ENCODE measurements at places on chromosomes 6 and 20.

- DNase-seq, result no peak
Observed at GRCh38 chr6:105981002-105981887, 104.9 kb upstream of the PRDM1 start.

- DNase-seq, result no peak
Observed at GRCh38 chr20:63457737-63458136, 14.7 kb downstream of the KCNQ2 start.

DNA sequence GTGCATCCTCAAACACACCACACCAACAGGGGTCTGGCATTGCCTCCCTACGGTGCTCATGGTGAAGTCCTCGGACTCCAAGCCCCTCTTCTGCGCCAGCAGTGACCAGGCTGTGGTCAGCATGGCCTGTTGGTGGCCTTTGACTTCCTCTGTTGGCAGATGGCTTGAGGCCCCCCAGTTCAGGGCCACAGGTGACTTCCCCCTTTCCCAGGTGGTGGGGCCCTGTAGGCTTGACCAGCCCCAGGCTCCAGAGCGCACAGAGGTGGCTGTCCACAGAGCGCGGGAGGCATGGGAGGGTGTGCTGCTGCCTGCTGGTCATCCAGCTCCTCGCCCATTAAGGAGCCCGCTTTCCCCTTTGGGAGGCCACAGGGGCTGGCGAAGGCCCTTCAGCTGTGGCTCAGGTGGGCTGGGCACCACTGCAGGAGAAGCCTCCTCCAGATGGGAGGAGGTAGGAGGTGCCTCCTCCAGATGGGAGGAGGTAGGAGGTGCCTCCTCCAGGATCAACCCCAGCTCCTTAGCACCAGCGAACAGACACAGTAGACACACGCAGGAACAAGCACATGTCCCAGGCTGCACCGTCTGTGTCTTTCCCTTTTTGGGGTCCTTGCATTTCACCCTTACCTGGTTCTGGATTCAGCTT is 52.1 kb upstream of the BHLHE23 start:
- DNase-seq, result no peak

DNA sequence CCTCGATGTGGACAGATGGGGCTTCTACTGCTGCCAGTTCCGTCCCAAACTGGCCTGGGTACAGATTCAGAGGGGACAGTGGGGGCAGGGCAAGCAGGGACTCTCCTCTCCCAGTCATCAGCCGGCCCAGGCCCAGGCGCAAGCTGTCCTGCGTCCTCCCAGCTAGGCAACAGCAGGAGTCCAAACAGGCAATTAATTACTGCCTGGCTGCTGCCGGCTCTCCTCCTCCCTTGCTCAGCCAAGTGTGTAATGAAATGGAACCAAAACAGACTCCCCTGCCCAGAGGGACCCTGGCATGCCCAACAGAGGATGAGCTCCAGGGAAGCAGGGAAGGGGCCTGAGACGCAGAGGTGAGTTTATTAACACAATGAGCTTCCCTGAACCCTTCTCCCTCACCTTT is 17.8 kb upstream of the SLC32A1 start:
- no peak for DNase-seq

DNA sequence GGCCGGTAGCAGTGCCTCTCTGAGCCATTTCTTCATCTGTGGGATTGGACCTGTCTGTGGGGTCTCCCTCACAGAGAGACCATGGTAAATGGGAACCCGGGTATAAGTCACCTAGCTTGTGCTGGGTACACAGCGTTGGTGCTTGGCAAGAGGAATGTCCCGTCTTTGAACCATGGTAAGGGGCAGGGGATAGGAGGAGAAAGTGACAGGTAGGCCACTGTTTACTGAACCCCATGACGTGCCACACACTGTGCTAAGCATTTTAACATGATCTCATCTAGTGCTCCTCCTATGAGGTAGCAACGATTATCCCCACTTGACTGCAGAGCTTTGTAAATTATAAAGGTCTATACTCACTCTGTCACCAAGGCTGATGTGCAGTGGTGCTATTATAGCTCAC is 600 bp upstream of the TNNC2 start:
- DNase-seq, result no peak

- DNase-seq, result no peak
Observed at GRCh38 chr6:119156757-119157505, 78.5 kb upstream of the FAM184A start.
